ENCODE measurements at places on chromosomes 16 and 17.

DNA sequence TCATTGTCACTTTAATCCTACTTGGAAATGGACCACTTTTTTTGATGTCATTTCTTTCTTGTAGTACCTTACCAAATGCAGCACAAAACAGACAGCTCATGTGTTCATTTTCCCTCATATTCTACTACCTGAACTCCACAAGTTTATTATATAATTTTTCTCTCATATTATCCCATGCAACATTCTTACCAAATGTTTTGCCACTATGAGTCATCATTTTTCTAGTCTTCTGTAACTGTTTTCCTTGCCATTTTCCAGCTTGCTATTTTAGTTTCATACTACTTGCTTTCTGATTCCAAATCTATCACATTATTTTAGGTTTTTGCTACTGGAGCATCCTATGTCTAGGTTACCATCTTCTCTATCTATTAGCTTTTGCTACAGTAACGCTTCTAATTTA, 332.7 kb downstream of the ZFHX3 start:
- no peak for DNase-seq

- DNase-seq, result peak; percentile 69
Measured at GRCh38 chr16:85570735-85571562, 42.2 kb upstream of the GSE1 start.

- DNase-seq, result peak; percentile 28
Measured at GRCh38 chr17:41785091-41785858, 1.2 kb downstream of the JUP start.

- no peak for DNase-seq
Measured at GRCh38 chr16:4315186-4316107, at the start of gene GLIS2. Gene GLIS2, plus strand, starts transcription at chr16:4316067. Its CDS starts 16,214 bp downstream, at chr16:4332281.

- DNase-seq, result no peak
Measured at GRCh38 chr17:4154201-4154600, 11.2 kb downstream of the CYB5D2 start.

DNA sequence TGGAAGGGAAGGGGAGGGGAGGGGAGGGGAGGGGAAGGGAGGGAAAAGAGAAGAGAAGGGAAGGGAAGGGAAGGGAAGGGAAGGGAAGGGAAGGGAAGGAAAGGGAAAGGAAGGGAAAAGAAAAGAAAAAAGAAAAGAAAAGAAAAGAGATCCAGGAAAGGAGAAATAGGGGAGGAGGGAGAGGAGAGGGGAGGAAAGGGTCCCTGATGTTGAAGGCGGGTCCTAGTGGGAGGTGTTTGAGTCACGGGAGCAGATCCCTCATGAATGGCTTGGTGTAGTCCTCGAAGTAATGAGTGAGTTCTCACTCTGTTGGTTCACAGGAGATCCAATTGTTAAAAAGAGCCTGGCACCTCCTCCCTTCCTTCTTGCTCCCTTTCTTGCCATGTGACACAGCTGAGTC, 6.9 kb upstream of the USP31 start:
- no peak for DNase-seq

DNA sequence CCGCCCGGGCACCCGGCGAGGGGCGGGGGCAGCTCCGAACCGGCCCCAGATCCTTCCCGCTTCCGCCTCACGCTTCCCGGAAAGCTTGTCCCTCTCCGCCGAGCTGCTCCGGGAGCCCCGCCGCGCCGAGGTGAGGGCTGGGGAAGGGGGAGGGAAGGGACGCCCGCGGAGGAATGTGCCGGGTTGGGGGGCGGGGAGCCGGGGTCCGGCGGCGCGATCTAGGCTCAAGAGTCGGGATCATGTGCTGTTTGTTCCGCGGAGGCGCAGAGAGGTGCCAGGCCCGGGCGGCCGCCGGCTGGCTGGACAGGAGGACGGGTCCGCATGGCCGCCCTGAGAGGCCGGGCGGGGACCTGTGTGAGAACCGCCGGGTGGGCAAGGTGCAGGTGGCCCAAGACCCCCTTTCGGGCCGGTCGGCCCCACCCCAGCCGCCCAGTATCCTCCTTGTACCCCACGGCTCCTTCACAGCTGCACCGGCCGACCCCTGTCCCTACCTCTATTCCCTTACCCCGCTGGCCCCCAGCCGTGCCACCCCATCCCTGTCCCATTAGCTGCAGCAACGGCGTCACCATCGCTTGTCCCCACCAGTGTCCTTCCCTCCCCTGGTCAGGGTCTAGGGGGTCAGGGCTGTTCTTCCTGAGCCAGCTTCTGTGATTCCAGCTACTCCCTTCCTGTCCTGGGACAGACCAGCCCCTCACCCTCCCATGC, 429 bp downstream of the KIF1C start:
- DNase-seq, result no peak

DNA sequence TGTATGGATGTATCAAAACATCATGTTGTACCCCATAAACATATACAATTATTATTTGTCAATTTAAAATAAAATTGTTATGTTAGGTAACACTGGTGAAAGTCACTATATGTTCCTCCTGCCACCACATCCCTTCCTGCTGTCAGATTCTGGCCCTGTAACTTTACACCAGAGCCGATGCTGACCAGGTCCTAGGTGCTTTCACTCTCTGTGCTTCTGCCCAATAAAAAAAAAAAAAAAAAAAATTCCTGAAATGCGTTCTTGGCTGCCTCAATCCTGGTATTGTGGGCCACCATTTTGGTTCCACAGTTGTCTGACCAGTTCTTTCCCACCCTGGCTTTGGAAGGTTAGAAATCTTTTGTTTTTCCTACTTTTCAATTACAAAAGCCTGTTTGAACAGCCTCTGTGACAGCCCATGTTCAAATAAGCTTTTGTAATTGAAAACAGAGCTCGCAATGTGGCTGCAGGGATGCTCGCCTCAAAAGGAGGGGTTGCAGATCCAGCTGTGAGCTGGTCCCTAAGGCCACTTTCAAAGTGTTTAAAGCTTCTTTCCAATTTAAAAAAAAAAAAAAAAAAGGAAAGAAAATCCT, 831.0 kb upstream of the EEF2KMT start:
- no peak for DNase-seq

GRCh38 chr16:30335598-30336474, 19.3 kb downstream of the CD2BP2 start:
- peak; percentile 27 for DNase-seq

DNA sequence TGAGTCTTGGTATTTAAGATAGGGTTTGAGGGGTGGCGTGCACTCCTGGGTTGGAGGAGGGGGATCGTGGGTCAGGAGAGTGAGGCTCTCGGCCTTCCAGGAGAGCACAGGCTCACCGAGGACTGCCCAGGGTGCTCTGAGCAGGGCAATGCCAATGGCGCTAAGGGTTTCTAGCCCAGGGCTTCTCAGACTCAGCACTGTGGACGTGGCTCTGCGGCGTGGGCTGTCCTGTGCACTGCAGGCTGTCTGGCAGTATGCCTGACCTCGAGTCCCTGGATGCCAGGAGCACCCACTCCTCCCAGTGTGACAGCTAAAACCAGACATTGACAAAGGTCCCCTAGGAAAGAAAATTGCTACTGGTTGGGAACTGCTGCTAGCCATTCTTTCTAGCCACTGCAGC, 37.2 kb upstream of the ENDOV start:
- DNase-seq, result no peak

- DNase-seq, result no peak
Measured at GRCh38 chr16:57930533-57930932, 40.4 kb downstream of the CNGB1 start.

GRCh38 chr17:64183815-64184214, 53.9 kb upstream of the ERN1 start:
- peak; percentile 78 for DNase-seq

DNA sequence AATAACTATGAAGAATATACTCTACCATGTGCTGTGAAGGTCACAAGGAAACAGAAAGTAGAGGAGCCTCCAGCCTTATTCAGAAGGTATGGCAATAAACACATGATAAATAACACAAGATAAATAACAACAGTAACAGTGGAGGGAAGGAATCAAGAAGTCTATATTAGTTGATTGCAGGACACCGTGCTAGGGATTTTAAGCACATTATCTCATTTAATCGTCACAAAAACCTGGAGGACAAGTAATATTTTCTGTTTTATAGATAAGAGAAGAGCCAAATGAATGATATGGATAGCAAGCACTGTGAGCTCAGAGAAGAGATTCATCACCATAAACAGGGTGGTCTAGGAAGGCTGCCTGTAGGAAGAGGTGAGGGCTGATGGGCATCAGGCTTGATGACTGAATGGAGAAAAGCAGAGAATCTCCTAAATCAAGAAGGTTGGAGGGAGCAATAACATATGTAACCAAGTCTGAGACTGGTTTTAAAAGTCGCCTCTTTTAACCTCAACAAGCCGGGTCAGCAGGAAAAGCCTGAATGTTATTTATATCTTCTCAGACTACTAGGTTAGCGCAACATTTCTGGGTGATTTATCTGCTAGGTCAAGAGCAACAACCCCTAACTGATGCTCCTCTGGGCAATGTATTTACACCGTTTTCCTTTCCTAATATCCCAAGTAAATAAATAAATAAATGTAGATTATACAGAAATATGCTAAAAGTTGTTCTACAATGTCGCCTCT, 8.3 kb downstream of the TOM1L2 start:
- DNase-seq, result no peak

DNA sequence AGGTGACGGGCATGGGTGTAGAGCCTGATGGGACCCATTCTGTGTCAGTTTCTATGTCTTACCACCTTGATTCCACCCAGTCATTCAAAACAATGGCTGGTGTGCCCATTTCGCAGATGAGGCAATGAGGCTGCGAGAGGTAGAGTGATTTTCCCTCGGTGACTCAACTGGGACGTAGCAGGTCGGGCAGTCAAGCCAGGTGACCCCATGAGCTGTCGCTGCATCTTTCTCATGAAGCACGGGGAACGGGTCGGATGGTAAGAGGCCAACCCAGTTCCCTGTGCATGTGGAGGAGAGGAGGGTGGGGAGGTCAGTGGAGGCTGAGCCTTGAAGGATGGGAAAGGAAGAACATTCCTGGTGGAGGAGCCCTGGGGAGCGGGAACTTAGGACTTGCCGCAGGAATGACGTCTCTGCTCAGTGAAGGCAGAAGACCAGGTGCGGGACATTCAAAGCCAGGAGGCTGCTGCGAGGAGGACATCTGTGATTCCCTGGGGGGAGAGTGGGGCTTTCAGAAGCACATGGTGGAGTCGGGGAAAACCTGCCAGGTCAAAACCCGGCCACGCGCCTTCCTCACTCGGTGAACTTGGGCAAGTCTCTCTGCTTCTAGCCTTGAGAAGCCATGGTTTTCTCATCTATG, 1.1 kb downstream of the IL21R start:
- DNase-seq, result no peak

DNA sequence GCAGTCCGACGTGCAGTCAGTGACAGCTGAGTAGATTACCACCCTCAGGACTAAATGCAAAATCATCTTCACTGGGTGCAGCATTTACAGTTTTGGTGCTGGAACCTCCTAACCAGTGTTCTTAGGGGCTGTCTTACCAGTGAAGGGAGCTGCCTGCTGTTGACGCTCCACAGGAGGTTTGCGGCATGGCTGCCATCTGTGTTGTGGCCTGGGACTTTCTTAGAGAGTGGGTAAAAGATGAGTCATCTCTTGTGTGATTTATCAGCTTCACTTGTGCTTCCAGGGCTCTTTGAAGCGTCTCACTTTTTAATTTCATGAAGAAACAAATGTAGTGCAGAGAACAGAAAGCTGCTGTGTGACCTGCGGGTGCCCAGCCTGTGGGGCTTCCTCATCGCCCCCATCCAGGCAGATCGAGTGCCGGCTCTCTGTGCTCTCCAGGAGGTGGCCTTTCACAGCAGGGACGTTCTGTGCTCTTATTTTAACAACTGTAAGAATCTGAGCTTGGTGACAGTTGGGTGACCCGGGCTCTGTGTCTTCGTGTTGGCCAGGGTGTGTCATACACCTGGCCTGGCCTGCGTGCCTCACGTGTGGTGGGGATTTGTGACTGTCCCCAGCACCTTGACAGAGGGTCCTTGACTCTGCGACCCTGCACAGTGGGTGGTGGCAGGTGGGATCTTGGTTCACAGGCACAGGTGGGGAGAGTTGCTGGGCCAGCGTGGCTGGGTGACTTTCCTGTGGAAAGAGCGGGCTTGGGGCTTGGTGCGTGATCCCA, 24.3 kb upstream of the ZNF750 start:
- DNase-seq, result peak; percentile 68

GRCh38 chr16:27444015-27444414, 42.0 kb downstream of the IL21R start:
- DNase-seq, result no peak

GRCh38 chr17:69540356-69540755, 125.9 kb downstream of the MAP2K6 start:
- DNase-seq, result no peak

DNA sequence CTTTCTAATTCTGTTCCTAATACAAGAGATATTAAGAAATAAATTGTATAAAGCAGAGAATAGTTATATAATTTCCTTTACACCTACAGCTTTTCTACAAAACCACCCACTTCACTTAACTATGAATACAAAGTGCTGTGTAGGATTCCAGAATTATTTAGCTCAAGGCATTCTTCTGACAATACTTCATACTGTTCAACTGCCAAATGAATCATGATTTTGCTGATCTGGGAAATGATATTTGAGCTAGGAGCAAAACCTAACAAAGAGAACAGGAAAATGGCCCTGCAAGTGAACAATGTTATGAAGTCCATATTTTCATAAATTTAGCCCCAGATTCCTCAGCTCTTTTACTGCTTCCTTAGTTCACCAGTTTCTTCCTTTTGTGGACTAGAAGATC, 12.9 kb downstream of the BBS2 start:
- no peak for DNase-seq

GRCh38 chr16:85757341-85757822, 6.5 kb upstream of the C16orf74 start:
- DNase-seq, result no peak

- DNase-seq, result no peak
Measured at GRCh38 chr16:3520413-3520812, 19.6 kb downstream of the CLUAP1 start.

- DNase-seq, result peak; percentile 24
Measured at GRCh38 chr16:58127033-58127556, 2.1 kb downstream of the CFAP20 start.

GRCh38 chr16:31063843-31064611, 10.0 kb downstream of the ZNF668 start:
- DNase-seq, result no peak

DNA sequence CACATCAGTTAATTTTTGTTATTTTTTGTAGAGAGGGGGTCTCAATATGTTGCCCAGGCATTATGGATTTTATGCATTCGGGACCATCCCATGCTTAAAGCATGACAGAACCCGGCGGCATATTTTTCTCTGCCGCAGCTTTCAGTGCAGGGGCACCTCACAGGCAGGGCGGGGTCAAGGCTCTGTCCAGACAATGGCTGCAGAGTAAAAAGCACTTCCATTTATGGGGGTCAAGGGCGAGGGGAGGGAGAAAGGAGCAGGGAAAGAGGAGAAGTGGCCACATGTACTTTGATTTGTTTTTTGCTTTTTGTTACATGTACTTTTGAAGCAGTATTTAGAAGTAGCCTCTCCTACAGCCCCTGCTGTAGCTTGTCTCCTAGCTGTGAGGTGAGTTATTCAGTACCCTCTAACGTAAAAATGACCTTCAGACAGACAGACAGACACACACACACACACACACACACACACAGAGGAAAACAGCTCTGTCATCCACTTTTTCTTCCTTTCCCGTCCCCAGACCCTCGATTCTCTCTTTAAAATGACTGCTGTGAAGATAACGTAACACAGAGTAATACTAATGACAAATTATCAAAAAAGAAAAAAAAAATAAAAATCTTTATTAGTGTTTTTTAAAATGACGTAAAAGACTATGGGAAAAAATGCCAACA, 856 bp upstream of the SCPEP1 start:
- DNase-seq, result peak; percentile 14
